ENCODE measurements at places on chromosomes 12 and 14.

- no peak for DNase-seq
Measured at GRCh38 chr12:48349471-48349870, 1.2 kb downstream of the ZNF641 start.

GRCh38 chr12:70180130-70180529 is 63.1 kb upstream of the CNOT2 start:
- DNase-seq = no peak

DNA sequence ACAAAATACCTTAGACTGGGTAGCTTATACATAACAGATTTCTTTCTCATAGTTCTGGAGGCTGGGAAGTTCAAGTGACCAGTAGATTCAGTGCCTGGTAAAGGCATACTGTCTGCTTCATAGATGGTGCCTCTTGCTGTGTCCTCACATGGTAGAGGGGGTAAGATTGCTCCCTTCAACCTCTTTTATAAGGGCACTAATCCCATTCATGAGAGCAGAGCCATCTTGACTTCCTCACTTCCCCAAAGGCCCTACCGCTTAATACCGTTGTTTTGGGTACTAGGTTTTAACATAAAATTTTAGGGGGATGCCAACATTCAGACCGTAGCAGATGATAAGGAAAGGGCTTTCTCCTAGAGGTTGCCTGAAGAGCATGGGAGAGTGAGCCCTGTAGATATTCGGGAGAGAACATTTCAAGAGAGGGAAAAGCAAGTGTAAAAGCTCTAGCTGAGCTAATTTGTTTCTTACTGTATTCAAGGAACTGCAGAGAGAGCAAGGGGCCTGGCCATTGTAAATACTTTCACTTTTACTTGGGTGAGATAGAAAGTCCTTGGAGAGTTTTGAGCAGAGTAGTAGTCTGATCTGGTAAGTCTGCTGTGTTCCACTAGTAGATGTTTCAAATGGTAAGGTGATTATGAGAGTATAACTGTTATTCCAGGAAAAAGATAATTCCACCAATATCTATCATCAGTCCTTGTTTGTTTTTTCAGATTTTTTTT is 27.3 kb downstream of the FRS2 start:
- DNase-seq = no peak

DNA sequence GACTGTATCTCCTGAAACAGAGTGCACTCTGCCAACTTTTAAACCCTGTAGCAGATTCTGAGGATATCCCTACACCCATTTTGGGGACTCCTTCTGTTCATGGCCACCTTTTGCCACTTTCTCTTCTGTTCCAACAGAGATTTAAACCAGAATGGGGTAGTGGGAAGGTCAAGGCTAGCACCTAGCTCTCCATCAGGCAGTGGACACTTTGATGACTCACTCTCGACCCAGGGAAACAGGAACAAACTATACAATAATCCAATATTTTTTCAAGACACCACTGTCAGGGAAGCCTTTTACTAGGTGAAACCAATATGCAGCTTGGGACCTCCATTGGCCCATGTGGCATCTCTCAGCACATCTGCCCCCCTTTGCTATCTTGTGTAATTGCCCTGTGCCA is 103.6 kb downstream of the DAAM1 start:
- DNase-seq = no peak

DNA sequence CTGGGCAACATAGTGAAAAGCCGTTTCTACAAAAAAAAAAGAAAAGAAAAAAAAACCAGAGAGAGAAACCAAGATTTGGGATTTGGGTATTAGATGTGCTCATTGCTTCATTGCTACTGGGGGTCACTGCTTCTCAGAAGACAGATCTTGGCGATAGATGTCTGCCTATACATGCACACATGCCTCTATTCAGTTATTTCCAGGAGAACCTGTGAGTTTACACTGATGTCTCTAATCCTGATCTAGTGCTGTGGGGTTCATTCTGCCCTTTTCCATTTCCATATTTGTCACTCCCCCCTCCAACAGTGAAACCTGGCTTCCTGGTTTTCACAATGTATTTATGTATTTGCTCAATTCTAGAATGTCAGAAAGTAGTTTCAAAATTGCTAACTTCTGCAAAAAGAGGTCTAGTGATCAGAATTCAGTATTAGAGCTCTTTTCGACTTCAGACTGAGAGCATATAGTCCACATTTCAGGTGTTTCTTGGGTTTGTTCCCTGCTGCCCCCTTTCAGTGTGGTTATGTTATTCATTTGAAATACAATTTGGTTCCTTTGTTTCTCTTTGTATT is 111.0 kb downstream of the SLC25A47 start:
- DNase-seq = no peak

DNA sequence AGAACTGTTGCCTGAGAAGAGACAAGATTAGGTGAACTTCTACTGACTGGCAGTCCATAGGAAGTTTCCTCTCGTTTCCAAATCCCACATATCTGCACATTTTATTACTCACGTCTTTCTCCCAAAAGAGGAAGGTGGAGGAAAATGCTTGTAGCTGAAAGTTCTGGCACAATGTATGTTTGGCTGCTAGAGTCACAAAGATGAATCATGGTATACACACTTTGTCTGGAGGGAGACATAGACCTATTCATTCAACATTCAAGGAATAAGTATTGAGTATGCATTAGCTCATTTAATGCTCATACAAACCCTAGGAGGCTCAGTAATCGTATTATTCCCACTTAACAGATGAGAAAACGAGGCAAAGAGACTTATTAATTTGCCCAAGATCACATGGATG is 291.8 kb downstream of the FOXN3 start:
- DNase-seq = no peak

DNA sequence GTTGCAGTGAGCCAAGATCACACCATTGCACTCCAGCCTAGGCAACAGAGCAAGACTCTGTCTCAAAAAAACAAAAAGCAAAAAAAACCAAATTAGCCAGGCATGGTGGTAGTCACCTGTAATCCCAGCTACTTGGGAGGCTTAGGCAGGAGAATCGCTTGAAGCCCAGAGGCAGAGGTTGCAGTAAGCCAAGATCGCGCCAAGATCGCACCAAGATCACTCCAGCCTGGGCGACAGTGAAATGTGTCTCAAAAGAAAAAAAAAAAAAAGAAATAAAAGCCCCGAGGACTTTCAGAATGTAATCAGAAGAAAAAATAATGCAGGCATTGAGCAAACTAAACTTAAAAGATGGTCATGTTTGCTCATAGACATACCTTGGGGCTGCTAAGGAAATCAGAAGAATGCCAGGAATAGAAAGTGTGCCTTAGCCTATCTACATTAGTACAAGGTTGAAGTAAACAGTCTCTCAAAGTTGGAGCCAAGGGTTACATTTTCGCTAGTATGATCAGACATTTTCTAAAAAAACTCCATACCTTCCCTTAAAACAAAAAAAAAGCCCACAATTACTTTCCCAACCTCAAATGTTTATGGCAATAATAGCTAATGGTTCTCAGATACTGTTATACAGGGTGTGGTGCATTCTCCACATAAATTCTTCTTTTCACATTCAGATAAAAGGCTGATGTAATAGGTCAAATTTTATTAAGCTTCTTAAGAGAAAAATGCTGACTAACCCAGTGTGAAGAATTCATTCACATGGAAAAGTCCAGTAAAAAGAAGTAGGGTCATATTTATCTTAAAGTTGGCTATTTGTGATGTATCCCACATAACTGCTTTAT is 15.8 kb downstream of the DTD2 start:
- no peak for DNase-seq
